ENCODE measurements at places on chromosomes 3 and 15.
A peak's percentile ranks its signal among the peaks of the same experiment; 100 is the strongest.

GRCh38 chr3:56357266-56357665 lies 111.0 kb downstream of the ERC2 start:
- no peak for DNase-seq

DNA sequence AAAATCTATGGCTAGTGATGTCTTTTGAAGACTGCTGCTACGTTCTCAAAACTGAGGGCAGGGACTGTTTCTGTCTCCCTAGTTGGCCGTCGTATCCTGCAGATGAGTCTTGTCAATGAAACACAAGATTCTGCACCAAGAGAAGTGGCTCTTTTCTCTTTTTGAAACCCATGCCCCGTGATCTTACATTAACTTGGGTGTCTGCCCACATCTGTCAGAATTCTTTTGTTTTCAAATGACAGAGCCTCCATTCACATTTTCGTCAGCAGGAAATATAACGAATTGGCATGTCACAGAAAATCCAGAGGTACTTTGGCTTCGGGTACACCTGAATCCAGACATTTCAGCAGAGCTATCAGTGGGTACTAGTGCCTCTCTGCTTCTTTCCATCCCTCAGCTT lies 331.3 kb upstream of the PROK2 start:
- no peak for DNase-seq

- no peak for DNase-seq
Observed at GRCh38 chr15:69943637-69944036, 154.1 kb downstream of the TLE3 start.

DNA sequence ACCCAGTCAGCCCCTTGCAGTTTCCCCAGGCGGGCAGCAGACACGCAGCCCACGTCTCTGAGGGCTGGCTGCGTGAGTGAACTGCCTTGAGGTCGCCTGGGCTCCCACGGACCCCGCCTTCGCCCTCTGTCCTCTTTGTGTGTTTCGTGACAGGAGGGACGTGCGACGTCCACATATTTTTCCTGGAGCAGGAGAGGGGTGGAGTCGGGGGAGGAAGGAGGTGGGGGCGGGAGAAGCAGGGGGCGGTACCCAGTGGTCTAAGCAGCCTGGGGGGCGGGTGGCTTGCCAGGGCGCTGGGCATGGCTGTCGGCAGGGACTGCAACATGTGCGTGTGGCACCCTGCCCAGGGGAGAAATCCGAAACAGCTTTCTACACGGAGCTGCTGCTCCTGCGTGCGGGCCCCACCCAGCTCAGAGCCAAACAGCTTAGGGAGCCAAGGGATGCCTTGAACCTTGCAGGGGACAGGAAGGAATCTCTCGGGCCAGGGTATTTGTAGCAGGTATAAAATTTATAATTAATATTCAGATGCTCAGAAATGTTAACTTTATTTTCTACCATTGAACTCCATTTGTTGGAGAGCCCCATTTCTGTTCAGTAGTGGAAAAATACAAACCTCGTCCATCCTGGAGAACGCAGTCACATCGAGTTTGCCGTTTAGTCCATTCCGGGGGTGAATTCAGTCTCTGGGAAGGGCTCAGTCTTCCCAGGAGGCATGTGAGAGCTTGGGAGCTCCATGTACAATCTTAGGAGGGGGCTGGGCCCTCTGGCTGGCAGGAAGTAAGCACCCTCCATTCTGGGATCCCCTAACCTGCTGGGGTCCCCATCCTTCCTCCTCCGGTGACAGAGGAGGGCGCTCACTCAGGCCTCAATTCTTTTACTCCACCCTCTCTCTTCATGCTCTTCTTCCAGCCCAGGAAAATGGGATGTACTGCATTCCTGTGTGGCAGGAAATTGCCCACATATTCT lies 79.1 kb upstream of the MEF2A start:
- DNase-seq: peak; percentile 42

- no peak for DNase-seq
Observed at GRCh38 chr15:40325700-40326099, 2.2 kb downstream of the INAFM2 start.

DNA sequence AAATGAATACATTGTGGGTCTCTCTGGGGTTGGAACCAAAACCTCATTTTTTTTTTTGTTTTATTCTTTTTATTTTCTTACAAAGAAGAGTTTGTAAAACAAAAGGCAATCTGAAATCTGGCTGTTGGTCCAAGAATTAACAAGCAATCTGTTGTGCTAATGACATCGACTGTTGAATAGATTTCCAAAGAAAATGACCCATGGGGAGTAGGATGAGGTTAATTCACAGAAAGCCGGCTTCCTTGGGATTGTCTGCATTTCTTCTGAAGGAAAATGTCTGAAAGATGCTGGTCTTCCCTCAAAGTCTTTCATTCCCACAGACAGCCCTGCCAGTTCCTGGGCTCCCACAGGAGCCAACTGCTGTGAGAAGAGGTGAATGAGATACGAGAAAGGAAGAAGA lies 92.9 kb downstream of the LRRC3B start:
- no peak for DNase-seq

DNA sequence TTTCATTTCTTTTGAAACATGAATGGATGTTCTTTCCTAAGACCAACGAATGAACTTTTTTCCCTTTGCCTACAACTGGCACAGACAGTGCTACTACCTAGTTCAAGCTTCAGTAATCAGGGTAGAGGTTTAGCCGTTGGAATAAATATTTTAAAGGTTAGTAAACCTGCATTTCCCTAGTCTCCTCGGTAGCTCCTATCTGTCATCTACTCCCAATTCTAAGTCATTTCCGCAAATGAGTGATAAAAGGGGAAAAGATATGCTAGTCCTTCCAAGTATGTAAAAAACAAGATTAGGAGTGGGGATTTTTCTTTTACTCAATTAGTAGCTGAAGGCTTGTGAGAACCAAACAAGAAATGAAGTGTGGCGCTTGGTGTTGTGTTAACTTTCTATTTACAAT lies 15.2 kb downstream of the SLTM start:
- no peak for DNase-seq

DNA sequence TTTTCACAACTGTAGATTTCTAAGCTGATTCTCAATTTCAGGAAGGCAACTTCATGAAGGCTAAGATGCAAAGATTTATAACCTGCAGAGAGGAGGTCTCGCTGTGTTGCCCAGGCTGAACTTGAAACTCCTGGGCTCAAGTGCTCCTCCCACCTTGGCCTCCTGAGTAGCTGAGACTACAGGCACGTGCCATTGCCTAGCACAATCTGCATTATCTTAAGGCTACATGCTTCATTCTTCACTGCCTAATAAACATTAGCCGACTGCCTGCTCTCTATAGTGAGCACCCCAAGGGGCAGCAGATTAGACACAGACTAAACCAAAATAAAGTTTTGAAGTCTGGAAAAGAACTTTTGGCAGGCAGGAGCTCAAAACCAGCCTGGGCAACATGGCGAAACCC lies 17.1 kb downstream of the CPEB1 start:
- no peak for DNase-seq

DNA sequence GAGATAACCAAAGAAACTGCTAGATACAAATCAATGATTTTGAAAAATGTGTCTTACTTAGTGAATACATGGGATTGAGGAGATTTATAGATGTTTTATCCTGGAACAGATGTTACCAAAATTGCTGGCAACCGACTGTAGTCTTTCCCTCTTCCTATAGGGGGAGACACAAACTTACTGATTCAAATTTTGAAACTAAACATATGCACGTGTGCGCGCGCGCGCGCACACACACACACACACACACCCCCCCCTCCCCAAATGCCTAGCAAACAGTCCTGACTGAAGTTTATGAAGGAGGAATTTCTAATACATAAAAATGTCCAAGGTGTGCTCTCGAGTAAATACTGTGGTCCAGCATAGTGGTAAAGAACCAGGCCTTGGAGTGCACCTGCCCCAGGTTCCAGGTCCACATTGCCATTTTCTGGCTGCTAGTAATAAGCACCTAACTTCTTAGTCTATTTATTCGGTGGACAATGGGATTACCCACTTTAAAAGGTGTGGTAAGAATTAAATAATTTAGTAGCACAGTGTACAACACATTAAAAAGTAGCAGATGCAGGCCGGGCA lies 18.5 kb upstream of the C3orf62 start:
- peak; percentile 18 for DNase-seq

- DNase-seq: no peak
Observed at GRCh38 chr3:127899200-127899599, 15.8 kb upstream of the KBTBD12 start.

- DNase-seq: peak; percentile 67
Observed at GRCh38 chr3:3798631-3799113, 559 bp upstream of the LRRN1 start.

DNA sequence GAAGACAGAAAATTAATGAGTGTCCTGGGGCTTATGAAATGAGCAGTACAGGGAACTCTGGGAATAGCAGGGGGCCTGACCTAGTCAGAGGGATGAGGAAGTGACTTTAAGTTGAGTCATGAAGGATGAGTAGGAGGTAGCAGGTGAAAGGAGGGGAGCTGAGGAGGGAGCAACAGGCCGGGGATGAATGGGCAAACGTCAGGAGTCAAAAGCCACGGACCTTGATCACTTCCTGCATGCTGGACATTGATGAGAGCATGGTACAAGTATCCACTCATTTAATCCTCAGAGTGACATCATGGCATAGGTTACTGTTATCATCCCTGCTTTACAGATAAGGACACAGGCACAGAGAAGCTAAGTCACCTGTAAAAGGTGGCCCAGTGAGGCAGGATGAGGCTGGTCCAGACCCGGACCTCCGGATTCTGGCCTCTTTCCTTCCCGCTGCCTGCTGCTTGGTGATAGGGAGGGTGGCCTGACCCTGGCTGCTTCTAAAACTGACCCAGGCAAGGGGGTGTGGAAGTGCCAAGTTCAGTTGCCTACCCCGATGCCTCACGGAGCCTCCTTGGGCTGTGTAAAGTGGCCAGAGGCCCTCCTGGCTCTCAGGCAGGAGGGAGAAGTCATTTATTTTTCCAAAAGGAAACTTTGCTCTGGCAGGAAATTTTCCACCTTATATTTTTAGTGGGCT lies 7.6 kb downstream of the CORO2B start:
- no peak for DNase-seq

DNA sequence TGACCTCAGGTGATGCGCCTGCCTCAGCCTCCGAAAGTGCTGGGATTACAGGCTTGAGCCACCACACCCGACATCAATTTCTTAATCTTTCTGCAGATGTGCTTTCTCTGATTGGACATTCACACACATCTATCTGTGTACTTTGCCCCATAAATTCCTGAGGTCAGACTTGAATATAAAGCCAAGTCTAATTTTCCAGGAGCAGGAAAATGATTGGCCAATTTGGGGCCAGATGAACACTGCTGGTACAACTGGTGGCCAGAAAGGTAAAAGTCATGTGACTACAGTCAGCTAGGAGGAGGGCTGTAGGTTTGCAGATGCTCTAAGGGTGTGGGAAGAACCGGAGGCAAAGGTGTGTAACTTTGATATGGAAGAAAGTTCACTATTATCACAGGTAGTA lies 3.2 kb upstream of the RAD51 start:
- no peak for DNase-seq

DNA sequence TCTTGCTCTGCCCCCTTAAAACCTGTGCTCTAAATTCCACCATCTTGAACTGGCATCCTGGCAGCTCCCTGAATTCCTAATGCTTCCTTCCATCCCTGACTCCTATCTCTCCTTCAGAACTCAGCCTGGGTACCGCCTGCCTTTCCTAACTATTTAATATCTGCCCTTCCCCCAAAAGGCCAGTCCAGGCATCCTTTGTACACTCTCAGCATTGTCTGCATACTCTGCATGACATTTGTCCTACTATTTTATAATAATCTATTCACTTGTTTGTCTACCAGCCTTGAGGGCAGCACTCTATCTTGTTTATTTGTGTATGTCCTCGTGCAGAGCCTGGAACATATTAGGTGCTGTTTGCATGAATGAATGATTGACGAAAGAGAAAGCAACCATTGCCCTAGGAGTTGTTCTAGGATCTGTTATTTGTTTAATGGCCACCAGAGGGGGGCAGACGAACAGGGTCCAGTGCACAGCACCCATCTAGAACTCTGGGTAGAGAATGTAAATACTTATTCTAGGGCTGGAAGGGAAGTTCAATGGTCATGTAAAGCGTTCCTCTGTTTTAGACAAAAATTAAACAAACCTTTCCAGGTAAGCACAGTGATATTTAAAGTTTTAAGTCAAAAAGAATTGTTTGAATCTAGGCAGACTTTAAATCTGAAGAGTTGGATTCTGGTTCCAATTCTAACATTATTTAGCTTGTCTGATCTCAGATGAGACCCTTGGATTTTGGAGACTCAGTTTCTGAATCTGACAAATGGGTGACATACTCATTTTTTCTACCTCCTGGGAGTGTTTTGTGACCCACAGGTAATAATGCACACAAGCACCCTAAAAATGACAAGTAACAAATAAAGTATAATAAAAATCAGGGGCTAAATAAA lies 125.8 kb upstream of the GALNT15 start:
- DNase-seq: peak; percentile 18

GRCh38 chr15:40053831-40054604 lies 15.0 kb upstream of the SRP14 start:
- no peak for DNase-seq

DNA sequence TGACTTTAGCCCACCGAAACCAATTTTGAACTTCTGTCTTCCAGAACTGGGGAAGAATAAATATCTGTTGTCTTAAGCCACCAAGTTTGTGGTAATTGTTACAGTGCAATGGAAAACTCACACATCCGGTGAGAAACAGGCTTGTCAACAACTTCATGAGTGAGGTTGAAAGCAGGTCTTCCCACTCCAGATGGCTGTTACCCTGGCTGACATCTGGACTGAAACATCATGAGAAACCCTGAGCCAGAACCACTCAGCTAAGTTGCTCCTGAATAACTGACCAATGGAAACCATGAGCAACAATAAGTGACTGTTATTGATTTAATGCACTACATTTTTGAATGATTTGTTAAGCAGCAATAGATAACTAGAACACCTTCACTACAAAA lies 10.3 kb downstream of the ACSBG1 start:
- DNase-seq: no peak

DNA sequence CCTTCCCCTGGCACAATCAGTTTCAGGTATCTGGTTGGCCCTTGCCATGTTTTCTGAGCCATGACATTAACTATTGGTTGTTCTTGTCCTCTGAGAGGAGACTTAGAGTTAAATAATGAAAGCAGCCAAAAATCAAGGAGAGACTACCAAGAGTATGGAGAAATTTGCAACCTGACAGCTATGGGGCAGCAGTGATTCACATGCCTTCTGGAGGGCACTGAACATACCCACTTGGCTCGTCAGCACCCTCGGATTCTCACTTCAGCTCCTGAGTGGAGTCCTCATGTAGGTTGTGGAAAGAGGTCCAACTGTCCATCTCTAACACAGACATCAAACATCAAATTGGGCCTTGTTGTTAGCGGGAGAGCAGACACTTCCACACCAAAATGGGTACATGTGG lies 265.6 kb downstream of the EBLN2 start:
- DNase-seq: no peak

- DNase-seq: no peak
Observed at GRCh38 chr15:65338366-65338765, 33.9 kb downstream of the RNU5B-1 start.

GRCh38 chr15:95853350-95853749 lies 477.1 kb upstream of the NR2F2 start:
- DNase-seq: no peak

- DNase-seq: peak; percentile 59
Observed at GRCh38 chr3:127628788-127629466, at the start of gene PODXL2. Gene PODXL2 (plus strand): TSS chr3:127629185. CDS start chr3:127629220, 35 bp downstream.

DNA sequence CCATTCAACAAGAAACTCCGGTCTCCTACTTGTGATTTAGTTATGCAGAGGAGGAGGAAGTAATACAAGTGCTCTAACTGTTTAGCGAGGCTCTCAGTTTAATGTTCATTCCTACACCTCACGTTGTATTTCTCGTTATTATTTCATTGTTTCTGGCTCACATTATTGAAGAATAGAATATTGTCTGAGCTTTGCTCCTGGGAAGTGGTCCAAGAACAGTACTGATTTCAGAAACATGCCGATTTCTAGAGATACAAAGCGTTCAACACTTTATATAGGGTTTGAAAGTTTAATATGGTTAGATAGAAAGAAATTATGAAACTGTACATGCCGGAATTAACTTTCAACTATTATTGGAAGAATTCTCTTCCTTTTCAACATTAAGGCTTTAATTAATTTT lies 1145.5 kb downstream of the TBL1XR1 start:
- DNase-seq: no peak
